Activated T-helper 1 cell treated with anti-CD3 and anti-CD28 coated beads, Interleukin-12 subunit alpha, Interleukin-12 subunit beta, Interleukin-2, Interleukin-4 antibody, amounts not matched to agents 30 ng/mL and 10 ng/mL and 1 ng/mL, durations not matched to agents 14 hours and 24 hours and 36 hours (primary cell): ENCODE measurements at places on chromosomes 3 and 15.

- DNase-seq: no peak
Measured at GRCh38 chr3:186642014-186642413, 1.8 kb downstream of the FETUB start.

DNA sequence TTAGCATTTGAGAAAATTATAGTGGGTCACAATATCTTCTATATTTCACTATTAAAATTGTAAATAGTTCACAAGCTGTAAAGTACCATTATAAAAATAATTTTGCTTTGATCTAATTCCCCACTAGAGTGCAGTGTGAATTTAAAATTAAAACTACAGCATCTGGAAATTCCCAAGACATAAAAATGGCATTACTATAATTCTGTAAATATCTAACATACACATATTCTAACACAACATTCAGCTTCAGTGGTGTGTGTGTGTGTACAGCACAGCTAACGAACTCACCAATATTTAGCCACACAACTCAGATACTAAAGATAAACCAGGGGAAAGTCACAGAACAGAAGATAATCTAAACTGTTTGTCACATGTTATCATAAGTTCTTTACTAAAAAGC lies 424.9 kb upstream of the ZNF385D start:
- DNase-seq: no peak

- DNase-seq: no peak
Measured at GRCh38 chr15:60648928-60649679, 170.2 kb upstream of the ICE2 start.

DNA sequence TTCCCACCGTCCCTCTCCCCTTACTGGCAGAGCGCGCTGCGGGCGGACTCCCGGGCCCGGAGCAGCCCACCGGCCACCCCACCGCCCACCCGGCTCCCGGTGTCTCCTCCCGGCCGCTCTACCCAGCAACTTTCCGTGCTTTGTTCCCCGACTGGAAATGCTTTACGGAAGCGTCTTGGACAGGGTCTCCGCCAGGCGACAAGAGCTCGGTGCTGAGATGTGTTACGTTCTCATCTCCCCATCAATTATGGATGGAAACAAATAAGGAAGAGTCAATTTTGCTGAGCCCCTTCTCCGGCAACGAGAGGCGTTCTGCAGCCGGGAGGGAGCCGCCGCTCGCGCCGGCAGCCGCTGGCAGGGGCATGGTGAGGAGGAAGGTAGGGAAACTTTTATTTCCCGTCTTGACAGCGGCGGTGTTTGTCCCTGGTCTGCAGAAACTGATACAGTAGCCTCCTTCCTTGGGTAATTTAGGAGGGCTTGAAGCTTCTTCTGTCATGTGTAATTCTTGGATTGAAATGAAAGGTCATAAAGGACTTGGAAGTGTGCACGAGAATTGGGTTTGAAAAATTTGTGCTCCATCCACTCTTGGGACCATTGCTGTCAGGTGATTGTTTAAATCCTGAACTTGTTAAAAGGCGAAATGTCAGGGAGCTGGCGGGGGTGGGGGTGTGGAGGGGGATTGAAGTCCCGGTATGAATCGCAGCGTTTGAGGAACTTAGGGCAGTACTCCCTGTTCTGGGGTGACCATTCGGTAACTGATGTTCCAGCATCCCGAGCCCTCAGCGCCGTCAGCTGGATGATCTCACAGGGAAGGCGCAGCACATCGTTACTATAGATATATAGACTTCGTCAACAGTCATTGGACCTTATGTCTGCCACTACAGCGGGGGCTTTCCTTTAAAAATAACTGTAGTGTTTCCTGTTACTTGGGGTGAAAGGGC lies 1.5 kb downstream of the SEMA6D start:
- DNase-seq: no peak

DNA sequence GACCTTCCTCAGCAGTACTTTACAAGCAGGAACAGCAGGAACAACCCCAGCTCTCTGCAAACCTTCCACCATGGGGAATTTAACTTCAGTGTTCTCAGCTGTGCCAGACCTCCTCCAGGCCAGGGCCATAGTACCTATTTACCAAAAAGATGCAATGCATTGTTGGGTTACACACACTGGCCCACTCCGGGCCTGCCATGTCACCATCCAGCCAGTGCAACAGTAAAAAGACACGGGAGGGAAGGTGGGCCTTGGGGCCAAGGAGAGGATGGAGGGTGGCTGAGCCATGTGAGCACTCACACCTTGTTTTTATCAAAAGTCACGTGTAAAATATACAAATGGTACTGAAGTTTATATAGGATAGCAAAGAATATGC lies 157.0 kb downstream of the GABRB3 start:
- no peak for DNase-seq

- DNase-seq: no peak
Measured at GRCh38 chr3:50410185-50410584, 50.9 kb upstream of the TMEM115 start.

- DNase-seq: no peak
Measured at GRCh38 chr3:100274361-100274760, 13.6 kb downstream of the TBC1D23 start.

DNA sequence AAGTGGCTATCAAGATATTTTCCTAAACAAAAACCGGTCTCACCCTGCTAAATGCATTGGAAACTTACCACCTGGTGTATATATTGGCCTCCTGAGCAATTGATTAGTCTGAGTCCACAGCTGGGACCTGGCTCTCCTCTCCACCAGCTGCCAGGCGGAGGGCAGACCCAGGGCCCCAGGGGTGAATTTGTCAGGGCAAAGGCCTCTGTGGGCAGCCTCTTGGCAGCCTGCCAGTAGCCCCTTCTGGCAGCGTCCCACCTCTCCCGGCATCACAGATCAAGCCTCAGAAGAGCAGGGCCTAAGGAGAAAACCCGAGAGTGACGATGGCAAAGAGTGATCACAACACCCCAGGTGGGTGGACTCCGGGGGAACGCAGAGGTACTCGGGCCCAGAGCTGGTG lies 43.0 kb upstream of the IDH2 start:
- no peak for DNase-seq

- DNase-seq: no peak
Measured at GRCh38 chr3:53795176-53795575, 51.0 kb downstream of the CHDH start.

- DNase-seq: peak; percentile 1
Measured at GRCh38 chr3:125594581-125595011, 701 bp downstream of the OSBPL11 start.

- DNase-seq: no peak
Measured at GRCh38 chr15:42149493-42150218, 6.8 kb downstream of the PLA2G4F start.

- no peak for DNase-seq
Measured at GRCh38 chr15:34119291-34119690, 17.4 kb downstream of the PGBD4 start.

DNA sequence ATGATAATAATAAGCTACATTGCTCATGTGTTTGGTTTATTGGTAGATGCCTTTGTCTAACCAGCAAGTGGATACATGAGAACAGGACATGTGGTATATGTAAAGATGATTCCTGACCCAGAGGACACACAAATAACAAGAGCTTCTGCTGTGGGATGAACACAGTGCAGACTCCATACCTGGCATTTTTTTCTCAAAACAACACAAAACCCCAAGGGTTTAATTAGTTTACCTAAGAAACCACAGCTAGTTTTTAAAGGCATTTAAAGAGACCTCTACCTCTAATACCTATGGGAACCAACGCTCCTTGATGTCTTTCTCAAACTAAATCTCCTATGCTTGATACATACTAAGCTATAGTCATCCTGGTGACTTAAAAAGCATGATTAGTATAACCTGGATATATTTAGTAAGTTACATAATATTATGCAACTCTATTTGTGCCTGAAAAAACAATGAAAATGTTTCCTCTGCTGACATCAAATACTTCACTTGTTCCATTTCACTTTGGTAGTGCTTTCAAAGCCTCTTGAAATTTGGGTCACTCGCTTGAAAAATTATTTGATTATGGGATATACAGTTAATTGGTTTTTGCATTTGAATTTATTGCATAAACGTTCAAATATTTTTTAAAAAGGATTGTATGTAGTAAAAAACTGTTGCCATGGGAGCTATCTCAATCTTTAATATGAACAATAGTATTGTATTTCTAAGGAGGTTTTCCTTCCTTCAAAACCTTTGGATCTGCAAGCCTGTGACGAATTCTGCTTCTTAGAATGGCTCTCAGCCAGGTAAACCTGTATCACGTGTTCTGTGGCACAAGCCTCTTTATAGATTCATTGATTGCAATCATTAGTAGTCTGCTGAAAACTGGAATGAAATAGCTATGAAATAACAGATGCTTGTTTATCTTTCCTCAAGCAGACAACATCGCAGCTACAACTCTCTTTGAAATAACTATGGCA lies 233.0 kb upstream of the KCNMB2 start:
- DNase-seq: no peak

DNA sequence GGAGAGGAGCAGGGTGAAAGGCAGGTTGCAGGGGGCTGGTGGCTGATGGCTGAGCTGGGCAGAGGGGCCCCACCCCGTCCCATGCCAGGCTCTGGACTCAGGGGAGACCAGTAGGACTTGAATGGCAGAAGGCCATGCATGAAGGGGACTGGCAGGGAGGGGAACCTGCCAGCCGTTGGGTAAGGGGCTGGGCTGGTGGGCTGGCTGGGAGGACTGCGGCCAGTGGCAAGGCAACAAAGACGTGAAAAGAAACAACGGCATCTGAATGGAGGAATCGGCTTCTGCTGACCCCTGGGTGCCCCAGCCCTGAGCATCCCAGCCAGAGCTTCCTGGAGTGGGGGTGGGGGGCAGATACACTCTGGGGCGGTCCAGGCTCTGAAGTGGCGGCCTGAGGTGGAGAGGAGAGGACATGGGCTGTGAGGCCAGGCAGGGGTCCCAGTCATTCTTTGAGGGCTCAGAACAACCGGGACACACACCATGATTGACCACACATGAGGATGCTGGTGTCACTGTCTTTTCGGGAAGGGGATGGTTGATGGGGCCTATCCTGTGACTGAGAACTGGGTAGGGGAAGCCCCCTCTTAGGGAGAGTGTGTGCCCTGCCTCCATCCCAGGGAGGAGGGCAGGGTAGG lies 11.7 kb downstream of the GLYCTK start:
- no peak for DNase-seq

- no peak for DNase-seq
Measured at GRCh38 chr3:58116985-58117384, 93.8 kb downstream of the DNASE1L3 start.

DNA sequence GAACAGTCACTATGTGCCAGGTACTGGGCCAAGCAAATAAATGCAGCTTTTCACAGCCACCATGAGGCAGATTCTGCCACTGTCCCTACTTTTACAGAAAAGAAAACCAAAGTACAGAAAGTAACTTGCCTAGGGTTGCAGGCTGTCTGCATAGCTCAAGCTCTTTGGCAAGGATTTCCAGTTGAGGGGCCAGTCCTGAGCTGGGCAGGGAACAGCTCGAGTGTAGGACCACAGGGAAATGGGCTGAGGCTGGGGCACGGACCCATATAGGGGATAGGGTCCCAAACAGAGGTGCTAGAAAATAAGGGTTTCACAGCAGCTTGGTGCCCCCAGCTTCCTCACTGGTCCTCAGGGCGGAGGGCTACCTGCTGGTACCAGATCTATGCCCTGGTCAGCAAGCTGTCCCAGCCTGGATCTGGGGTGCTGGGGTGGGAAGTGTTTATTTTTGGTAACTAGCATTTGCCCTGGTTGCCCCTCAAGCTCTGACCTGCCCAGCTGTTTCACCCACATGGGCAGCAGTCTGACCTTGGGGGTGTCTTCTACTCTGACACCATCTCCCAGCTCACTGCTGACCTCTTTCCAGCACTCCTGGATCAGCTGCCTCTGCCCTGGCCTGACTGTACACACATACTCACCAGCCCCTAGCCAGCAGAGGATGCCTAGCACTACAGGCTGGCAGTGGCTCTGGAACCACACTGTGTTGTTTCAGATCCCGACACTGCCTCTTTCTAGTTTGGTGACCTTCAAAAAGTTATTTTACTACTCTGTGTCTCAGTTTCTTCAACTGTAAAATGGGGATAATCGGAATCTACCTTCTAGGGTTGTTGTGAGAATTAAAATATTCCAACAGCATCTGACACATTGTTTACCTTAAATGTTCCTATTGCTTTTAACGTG lies 16.2 kb downstream of the MRAS start:
- no peak for DNase-seq

GRCh38 chr15:39281094-39281493 lies 299.8 kb upstream of the THBS1 start:
- DNase-seq: no peak

GRCh38 chr3:122475316-122475715 lies 39.4 kb downstream of the KPNA1 start:
- no peak for DNase-seq

DNA sequence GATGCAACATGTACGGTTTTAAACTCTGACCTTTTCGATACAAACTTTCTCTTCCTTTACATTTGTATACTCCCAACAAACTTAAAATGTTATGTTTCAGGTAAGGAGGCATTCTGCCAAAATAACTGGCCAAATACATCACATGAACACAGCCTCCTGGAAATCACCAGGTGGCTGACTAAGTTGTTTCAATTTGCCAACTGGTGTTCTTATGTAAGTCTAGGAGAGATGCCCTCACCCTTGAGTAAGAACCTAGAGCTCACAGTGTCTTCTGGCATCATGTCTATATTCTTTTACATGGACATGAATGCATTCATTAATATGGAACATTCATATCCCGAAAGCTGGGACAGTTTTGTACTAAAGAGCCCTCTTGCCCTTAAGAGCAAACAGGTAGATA lies 341.1 kb upstream of the NR2F2 start:
- DNase-seq: no peak
